ENCODE measurements at places on chromosomes 16 and 17. TPM values are rescaled to one million over a fixed set of nuclear protein-coding genes. Genes with fewer than 3 reads are reported as not detected.
A peak's percentile ranks its signal among the peaks of the same experiment; 100 is the strongest.

DNA sequence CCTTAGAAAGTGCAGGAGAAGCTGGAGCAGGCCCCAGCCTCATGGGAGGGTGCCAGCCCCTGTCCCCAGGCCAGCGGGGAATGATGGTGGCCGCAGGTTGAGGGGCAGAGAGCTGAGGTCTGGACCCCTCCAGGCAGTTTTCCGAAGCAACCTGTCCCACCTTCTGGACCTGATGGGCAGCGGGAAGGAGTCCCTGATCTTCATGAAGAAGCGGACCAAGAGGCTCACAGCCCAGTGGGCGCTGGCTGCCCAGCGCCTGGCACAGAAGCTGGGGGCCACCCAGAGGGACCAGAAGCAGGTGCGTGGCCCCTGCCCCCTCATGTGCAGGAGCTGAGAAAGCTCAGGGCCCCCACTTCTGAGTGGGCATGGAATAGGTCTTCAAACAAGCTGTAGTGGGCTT, 36.8 kb downstream of the MGAT5B start:
- no peak for DNase-seq

HEATR9 gene
- total RNA-seq = not detected

DYNLL2 gene
- total RNA-seq = 80.4 TPM

DNA sequence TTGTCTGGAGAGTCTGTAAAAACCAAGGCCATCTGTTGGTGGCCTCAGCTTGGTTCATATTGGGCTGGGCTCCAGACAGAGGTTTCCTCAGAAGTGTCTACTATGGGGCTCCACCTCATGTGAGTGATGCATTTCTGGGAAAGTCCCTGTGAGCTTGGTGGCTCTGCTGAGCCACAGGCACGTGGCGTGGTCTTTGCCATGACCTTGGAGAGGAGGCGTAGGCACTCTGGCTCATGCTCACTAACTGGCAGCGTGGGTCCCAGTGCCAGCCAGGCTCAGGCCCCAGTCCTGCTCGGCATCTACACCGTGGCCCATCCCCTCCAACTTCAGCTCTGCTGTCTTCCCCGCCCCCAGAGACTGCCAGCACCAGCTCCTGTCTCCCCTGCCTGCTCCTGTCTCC, 10.7 kb upstream of the SMTNL2 start:
- no peak for DNase-seq

GRCh38 chr17:76039121-76039520, 12.0 kb upstream of the EVPL start:
- DNase-seq = no peak

GRCh38 chr17:7314719-7315569, at the start of gene GPS2:
GPS2 (minus strand) TSS chr17:7315360; CDS start chr17:7315052, 308 bp downstream.
- peak; percentile 94 for DNase-seq

GRCh38 chr16:2288726-2289125, 20.8 kb upstream of the RNPS1 start:
- no peak for DNase-seq

PDIA2 gene
- total RNA-seq = 11.8 TPM

SLC9A5 gene
- total RNA-seq = 1.4 TPM

DNA sequence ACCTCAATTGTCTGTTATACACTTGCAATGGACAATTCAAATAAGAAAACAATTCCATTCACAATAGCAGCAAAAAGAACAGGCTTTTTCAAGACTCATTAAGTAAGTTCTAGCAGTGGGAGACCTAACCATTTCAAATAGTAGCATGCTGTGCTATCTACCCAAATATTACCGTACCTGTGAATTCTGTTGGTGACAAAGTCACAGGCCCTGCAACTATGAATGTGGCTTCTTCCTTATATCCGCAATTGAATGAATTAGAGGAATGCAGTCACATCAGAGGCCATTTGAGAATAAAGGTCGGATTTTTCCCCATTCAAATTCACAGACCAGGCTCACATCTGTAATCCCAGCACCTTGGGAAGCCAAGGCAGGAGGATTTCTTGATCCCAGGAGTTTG, 800 bp upstream of the NME4 start:
- DNase-seq = no peak

GRCh38 chr17:6160911-6161855, 91.0 kb downstream of the WSCD1 start:
- DNase-seq = no peak

- DNase-seq = peak; percentile 78
Measured at GRCh38 chr17:81349397-81350319, 45.6 kb upstream of the BAHCC1 start.

FOXL1 gene
- total RNA-seq = not detected

DNA sequence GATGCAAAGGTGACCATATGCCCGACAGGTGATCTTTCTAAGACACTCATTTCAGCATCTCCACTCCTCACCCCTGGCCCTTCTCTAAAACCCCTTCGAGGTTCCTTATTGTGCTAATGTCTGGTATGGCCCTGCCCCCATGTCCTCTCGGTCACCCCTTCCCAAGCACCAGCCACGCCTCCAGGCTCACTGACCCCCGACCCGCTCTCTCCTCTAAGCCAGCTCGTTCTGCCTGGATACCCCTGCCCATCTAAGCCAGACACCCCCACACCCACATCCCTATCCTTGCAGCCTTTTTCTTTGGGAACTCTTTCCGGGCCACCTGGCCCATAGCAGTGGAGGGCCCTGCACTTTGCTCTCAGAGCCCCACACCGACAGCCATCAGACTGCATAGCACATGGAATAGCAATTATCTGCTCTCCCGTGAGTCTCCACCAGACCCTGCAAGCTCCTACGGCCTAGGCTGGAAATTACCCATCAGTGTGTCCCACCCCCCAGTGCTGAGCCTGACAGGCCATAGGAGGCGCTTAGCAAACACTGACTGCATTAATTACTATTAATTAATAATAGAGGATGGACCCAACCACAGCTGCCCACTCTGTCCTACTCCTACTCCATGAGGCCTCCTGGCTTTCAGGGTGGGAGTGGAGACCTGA, 176.7 kb downstream of the TMEM132E start:
- DNase-seq = no peak

- DNase-seq = no peak
Measured at GRCh38 chr16:777826-778225, 10.4 kb downstream of the RPUSD1 start.

- DNase-seq = no peak
Measured at GRCh38 chr16:60792437-60792836, 1243.8 kb downstream of the CDH8 start.

DNA sequence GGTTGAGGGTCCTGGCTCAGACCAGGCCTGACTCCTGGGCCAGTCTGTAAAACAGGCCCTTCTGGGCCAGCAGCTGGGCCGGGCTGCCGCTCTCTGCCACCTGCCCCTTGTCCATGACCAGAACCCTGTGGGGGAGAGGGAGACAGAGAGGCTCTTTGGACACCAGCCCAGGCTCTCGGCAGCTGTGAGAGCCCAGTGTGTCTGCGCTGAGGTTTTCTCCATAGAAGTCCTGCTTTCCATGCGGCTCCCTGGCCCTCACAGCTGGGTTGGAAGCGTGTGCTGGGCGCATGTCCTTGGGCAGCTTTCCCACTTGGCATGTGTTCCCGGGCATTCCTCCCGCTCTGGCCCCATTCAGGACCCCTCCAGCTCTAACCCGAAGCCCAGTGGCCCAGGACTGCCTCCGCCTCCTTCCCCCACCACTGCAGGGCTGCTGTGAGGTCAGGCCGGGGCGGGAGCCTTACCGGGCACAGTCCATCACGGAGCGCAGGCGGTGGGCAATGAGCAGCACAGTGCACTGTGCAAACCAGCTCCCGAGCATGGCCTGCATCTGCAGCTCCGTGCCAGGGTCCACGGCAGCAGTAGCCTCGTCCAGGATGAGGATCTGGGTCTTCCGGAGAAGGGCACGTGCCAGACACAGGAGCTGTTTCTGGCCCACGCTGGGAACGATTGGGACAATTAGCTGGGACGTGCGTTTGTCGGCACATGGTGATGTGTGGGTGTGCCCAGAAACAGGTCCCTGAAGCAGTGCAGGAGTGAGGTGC, 73.0 kb downstream of the ABCC6 start:
- no peak for DNase-seq

DNA sequence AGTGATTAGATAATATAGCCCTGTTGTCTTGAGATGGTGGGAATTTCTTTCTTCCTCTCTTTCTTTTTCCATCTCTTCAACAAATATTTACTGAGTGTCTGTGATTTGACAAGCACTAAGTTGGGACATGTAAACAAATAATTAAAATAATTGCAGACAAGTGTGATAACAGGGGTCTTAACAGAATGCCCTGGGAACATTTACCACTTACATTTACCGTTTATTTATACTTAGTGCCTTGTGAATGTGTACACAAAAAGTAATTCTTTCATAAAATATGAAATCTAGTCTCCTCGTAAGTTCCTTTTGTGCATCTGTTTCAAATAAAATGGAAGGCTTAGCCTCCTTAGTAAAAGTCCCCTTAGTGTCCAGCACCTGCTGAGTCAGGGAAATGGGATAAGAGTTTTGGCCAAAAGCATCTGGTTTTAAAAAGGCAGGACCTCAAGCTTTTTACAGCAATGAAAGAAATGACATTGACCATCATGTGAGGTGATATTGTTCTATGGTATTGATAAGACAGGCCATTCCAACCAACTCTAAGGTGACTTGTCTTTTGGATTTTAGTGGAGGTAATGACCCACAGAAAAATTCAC, 188.2 kb downstream of the HS3ST3B1 start:
- no peak for DNase-seq

- DNase-seq = no peak
Measured at GRCh38 chr16:67174706-67175231, 4.4 kb downstream of the NOL3 start.

DNA sequence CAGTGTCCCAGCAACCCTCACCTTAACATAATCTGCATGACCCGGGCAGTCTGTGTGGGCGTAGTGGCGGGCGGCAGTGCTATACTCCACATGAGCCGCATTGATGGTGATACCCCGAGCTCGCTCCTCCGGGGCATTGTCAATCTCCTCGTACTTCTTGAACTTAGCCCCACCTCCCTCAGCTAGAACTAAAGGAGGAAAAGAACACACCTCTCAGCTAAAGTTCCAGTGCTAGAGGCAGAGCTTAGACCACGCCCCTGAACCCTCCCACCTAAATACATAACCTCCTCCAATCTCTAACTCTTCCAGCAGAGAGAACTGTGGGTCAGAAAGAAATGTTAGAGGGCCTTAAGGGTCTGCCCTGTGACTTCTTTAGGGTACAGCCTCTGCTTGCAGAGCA, 855 bp downstream of the TUFM start:
- no peak for DNase-seq

OR3A3 gene
- not detected for total RNA-seq

- DNase-seq = no peak
Measured at GRCh38 chr16:8622315-8622656, 788 bp downstream of the METTL22 start.

DNA sequence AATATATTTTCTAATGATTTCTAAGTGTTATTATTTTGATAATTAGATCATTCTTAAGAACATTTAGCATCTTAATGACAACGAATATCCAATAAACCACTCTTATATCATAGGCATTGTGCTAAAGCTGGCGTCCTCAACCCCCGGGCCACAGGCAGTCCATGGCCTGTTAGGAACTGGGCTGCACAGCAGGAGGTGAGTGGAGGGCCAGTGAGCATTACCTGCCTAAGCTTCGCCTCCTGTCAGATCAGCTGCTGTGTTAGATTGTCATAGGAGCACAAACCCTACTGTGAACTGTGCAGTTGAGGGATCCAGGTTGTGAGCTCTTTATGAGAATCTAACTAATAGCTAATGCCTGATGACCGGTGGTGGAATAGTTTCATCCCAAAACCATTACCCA, 3.7 kb downstream of the DUXB start:
- DNase-seq = no peak

- DNase-seq = no peak
Measured at GRCh38 chr17:18143044-18143936, 34.7 kb downstream of the MYO15A start.

DNA sequence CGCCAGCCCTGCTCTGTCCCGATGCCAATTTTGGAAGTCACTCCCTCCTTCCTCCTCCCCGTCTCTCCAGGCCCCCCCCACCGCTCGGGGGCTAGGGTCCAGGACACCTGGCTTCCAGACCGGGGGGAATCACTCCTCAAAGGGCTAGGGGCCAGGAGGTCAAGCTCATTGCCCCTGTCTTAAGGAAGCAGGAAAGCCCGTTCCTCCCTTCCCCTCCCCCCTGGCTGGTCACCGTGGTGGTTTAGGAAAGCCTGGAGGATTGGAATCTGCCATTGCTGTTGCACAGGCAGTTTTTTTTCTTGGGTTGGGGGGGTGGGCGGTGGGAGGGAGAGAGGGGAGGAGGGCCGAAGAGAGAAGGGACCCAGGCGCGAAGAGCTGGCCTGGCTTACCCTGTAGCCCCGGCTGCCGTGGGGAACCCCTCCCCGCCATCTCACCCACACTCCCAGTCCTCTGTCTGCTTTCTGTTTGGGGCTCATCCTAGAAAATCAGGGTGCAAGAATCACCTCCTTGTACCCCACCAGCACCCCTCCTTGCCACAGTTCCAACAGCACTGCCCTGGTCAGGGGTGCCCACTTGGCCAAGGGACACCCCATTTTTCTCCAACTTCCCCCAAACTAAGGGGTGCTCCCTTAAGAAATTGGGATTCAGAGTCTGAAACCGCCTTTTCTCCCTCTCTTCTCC, 2.9 kb upstream of the BCL6B start:
- DNase-seq = peak; percentile 57

DNA sequence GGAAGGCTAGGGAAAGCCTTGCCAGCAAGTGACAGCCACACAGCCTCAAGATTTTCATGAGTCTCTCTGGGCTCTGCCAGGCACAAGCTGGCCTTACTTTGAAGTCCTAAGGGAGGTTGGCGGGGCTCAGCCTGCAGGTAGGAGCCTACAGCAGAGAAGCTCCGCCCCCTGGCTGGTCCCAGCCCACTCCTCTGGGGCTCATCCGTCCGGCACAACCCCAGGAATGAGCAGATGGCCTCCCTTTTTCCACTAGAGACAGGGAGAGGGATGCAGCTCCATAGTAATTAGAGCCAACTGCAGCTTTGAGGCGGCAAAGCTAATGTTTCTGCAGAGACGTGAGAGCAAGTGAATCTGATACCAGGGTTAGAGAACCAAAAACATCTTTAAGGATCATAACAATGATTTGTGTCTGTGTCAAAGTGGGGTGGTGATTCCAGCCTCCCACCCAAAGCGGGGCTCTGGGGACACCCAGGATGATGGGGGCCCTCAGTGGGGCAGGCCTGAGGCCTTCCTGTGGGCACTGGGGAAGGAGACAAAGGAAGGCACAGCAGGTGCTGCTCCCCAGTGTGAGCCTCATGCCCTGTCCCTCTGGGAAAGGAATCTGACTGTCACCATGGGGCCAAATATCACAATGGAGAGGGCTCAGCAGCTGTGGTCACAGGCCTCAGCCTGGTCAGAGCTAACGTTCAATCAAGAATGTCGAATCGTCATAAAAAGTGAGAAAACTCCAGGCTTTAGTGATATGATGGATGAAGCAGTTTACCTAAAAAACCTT, 61.5 kb downstream of the RBFOX3 start:
- peak; percentile 73 for DNase-seq

GRCh38 chr17:61986898-61987297, 59.1 kb upstream of the INTS2 start:
- no peak for DNase-seq

CORO1A gene
- 75.2 TPM for total RNA-seq

CNTNAP1 gene
- 44.8 TPM for total RNA-seq

- DNase-seq = no peak
Measured at GRCh38 chr17:73427198-73427597, 115.4 kb upstream of the CDC42EP4 start.

- no peak for DNase-seq
Measured at GRCh38 chr17:79793924-79794304, 3.0 kb downstream of the CBX8 start.

CSH2 gene
- total RNA-seq = 0.56 TPM

- DNase-seq = no peak
Measured at GRCh38 chr17:68972119-68972704, 17.0 kb upstream of the ABCA8 start.
